ENCODE measurements at places on chromosomes 4 and X.

DNA sequence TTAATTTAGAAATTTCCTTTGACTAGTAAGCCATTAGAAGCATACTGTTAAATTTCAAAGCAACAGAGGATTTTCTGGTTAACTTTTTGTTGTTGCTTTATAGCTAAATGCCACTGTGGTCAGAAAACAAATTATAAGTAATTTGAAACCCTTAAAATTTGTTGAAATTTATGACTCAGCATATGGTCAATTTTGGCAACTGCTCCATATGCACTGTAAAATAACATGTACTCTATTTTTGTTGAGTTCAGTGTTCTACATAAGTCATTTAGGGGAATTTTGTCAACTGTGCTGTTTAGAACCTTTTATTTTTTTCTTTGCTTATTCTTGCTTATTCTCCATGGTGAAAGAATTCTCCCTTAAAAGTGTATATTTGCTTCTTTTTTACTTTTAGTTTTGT, 28.6 kb downstream of the SCLT1 start:
- peak; percentile 45 for DNase-seq

GRCh38 chr4:86497131-86497530, 97.0 kb upstream of the PTPN13 start:
- DNase-seq = no peak

GRCh38 chr4:142324572-142324971, 521.5 kb downstream of the INPP4B start:
- DNase-seq = no peak

GRCh38 chr4:63211776-63212479, 1197.3 kb downstream of the TECRL start:
- no peak for DNase-seq

GRCh38 chrX:33589316-33589715, 378.0 kb upstream of the DMD start:
- DNase-seq = no peak

DNA sequence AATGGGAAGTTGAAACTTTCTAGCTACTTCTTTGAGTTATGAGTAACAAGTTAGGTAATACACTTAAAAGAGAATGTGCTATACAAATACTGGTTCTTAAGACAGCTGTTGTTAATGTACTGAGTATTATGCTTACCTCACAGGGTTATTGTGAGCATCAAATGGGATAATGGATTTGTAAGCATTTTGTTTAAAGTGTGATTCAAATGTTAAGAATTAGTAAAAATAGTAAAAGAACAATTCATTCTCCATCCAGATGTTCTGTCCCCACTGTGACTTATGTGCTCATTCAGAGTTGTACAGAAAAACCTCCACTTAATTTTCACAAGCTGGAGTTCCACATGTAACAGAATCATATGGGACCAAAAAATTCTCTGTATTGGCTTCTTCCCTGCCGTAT, 63.6 kb downstream of the AR start:
- DNase-seq = no peak

GRCh38 chr4:41141900-41142299, 72.4 kb downstream of the APBB2 start:
- DNase-seq = no peak

Data from smooth muscle cell of the brain vasculature (primary cell).